ENCODE measurements at places on chromosomes 2 and 18.

GRCh38 chr2:39632876-39633275 lies 32.8 kb upstream of the TMEM178A start:
- DNase-seq = no peak

DNA sequence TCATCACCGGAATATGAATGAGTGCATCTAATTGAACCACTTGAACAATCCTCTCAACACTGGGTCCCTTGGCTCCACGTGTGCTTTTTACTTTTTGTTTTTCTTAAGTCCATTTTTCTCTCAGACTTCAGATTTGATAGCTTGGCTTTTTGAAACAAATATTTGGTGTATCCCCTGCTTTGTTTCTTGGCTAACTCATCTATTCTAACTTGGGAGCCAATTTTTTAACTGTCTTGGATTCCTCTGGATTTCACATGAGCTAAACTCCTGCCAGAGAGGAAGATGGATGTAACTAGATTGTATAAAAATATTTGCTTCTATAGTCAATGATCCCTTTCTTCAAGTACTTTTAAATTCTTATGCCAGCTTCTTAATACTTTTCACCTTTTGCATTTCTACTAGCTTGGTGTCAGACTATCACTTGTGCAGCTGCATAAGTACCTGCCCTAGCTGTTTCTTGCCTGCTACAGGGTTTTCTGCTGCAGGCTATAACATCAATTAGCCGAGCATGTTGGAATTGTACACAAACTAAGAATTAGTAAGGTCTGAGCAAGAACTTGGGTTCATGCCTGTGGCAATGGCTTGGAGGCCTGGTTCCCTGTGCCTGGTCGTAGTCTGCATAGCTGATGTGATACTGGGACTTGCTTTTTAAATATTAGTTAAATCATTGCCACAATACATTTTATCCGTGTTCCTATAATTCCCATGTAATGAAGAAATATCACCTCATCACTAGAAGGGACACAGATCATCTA lies 281.5 kb downstream of the EN1 start:
- no peak for DNase-seq

GRCh38 chr2:30691948-30692828 lies 115.1 kb downstream of the CAPN13 start:
- DNase-seq = no peak

DNA sequence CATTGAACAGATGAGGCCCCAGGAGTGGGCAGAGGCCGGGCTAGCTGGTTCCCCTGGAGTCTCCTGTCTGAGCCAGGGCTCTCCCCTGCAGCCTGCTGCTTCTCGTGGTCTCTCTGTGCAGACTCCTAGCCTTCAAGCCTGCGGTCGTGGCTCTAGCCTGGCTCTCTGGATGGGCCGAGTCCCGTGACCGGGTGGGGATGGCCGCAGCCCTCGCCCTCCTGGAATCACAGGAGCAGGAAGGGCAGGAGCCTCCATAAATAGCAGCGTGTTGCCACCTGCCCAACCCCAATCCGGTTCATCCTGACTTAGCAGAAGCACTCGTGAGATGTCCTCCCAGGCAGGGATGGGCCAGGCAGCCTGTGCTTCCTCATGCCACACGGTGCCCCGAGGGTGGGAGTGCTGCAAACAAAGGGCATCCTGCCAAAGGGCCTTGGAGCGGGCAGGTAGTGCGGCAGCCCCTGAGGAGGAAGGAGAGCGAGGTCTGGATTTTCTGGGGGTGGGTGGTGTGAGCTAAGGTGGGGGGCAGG lies 43.9 kb downstream of the FOSL2 start:
- DNase-seq = no peak

DNA sequence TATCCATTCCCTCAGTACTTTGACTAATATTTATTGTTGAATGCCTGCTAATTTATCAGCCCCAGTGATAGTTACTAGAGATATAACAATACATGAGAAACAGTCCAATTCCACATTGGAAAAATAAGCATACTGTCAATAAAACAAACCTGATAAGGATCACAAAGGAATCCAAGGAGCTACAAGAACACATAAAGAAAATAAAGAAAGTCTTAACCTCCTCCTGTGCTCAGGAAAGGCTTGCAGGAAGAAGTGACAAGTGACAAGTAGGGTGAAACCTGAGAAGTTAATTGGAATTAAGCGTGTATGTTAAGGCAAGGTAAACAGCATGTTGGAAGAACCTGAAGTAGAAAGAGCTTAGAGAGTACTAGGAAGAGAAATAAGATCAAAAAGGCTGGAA lies 20.3 kb upstream of the ASNSD1 start:
- DNase-seq = no peak

- DNase-seq = no peak
These were observed 282.7 kb downstream of the AGAP1 start for GRCh38 chr2:235776531-235776930.

DNA sequence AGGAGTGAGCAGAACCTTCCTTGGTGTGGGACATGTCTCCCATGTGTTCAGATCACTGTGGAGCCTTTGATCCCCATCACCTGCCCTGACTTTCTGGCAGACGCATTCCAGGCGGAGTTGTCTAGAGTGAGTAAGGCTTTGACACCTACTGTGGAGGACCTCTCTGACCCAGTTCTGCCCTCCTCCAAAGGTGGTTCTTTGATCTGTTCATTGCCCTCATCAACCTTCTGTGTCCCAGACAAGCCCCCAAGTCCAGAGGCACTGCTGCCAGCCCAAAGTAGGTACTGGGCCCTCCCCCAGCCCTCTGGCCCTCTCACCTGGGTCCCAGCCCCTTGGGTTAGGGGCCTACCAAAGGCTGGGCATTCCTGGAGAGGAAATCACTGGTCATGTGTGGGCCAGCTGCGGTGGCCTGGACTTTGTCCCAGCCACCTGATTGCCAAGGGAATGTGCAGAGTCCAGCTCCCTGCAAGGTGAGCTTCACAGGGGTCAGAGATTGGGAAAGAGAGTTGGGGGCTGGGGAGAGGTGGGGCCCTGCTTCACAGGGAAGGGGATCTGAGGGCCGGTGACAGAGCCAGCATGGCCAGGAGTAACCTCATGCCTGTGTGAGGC lies 12.1 kb upstream of the FAHD2A start:
- DNase-seq = no peak

DNA sequence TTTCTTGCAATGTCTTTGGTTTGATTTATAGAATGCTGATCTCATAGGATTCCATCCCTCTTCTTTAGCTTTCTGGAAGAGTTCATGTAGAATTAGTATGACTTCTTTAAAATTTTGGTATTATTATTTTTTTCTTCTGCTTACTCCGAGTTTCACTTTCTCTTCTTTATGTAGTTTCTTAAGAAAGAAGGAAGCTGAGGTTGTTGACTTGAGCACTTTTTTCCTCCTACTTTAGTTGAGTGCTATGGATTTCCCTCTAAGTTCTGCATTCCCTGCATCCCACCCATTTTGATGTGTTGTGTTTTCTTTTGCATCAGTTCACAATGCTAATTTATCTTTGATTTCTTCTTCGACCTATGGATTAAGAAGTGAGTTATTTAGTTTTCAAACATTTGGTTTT lies 78.9 kb upstream of the SPRED2 start:
- DNase-seq = no peak

DNA sequence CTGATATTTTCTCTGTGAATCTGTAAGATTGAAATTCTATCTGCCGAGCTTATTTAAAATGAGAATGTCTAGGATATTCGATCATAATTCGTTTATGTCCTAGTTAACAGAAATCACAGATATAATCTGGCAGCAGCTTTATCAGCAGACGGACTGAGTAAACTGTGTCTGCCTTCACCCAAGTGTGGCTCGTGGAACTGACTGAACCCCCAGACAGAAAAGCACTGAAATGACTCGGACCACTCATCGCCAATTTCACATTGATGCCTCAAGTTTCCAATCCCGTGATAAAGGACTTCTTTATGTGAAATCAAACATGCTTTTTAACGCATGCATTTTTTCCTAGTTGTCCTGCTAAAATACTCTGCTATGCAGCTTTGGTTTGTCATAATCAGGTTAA lies 15.9 kb downstream of the TNFRSF11A start:
- DNase-seq = no peak

- DNase-seq = no peak
These were observed 154.5 kb upstream of the LRRTM1 start for GRCh38 chr2:80459028-80459427.

GRCh38 chr18:25518716-25519053 lies 166.7 kb upstream of the ZNF521 start:
- no peak for DNase-seq

GRCh38 chr18:57956491-57956890 lies 87.5 kb upstream of the NEDD4L start:
- DNase-seq = no peak

DNA sequence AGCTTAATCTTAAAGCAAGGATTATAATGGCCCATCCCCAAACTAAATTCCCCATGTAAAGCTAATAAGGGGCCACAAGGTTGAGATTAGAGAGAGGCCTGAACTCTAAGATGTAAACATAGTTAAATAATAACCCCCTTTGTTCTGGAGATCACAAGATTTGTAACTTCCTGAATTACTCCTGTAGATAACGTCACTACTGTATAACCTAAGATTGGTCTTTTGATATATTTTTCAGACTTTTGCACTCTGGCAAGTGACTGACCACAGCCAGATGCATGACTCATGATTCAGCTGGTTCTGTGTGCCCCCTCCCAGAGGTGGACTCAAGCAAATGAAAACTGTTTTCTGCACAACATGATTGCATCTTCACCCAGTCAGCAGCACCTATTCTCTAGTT lies 686.0 kb upstream of the DDX18 start:
- no peak for DNase-seq

DNA sequence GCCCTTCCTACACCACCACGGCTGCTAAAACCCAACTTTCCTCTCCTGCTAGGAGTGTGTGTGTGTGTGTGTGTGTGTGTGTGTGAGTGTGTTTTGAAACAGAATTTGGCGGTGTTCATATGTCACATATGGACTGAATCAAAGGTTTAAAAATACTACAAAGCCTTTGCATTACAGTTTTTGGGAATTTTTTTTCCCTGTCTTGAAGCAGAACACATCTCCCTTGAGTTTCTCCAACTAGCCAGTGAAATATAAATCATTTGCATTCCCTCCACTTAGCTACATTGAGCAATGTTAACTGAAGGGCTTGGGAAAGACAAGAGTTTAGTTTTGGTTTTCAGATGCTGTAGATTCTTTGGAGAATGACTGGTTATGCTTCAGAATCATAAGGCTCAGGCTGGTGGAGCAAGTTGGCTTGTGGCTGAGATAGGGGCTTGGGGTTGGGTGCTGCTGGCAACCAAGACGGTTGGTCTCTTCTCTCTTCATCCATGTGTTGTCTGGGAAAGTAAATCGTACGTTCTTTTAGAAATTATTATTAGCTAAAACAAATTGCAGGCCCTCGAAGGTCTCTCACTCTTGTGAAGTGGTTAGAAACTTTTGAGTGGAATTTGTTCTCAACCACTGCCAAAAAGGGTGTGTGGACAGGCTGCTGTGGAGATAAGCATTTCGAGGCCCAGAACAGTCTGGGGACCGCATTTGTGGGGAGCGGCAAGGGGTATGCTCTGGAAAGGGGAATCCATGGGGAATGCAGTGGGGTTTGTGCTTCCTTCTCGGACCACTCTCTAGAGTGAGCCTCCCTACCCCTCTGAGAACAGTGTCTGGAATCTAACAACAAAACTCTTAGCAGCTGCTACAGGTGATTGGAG lies 1.4 kb downstream of the NRP2 start:
- DNase-seq = no peak

- no peak for DNase-seq
These were observed 262.0 kb downstream of the AFF3 start for GRCh38 chr2:99880148-99880963.

GRCh38 chr2:1590596-1591460 lies 153.5 kb downstream of the PXDN start:
- DNase-seq = no peak

- no peak for DNase-seq
These were observed 45.5 kb downstream of the ZFP36L2 start for GRCh38 chr2:43180897-43181296.

GRCh38 chr2:234257859-234258561 lies 207.5 kb downstream of the SPP2 start:
- DNase-seq = peak; percentile 53

DNA sequence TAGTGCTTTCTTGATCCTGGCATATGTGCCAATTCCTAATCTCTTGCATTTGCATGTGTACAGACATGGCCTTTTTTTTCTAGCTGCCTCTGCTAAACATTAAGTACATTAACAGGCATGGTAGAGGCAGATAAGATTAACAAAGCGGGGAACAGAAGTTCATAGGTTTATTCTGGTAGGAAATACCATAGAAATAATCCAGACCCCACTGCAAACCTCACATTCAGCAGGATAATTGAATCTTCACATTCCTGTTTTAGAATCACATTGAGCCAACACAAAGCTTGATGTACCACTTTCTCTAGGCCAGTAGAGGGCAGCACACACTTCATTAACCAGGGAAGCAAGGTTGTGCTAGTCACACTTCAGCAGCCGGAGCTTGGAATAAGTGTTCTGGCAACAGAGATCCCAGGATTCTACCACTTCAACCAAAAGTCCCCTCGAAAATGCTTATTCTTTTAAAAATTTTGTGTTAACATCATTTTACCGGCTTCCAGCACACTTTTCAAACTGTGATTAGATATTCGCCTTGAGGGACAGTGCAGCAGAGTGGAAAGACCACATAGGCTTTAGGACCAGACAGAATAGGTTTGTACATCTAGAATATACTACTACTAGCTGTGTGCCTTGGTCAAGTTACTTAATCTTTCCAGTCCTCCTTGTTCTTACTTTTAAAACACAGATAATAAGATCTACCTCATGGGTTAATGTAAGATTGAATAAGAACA lies 420.2 kb upstream of the CHST9 start:
- peak; percentile 73 for DNase-seq

GRCh38 chr2:105768961-105769452 lies 24.3 kb downstream of the NCK2 start:
- DNase-seq = peak; percentile 60

DNA sequence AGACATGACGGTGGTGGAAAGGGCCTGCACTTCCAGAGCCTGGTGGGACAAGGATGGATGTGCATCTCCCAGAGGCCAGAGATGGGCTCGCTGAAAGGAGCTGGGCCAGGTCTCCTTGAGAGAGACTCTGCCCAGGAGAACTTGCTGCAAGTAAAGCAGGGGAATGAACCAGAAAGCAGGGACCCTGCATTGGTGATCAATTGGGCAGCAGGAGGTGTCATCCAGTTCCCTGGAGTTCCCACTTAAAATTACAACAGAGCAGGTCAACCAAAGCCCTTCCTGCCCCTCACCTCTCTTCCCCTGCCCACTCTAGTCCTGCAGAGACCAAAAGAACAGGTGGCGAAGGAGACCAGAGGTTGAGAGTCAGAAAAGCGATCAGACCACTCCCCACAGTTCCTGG lies 69.7 kb upstream of the CAB39 start:
- DNase-seq = no peak

DNA sequence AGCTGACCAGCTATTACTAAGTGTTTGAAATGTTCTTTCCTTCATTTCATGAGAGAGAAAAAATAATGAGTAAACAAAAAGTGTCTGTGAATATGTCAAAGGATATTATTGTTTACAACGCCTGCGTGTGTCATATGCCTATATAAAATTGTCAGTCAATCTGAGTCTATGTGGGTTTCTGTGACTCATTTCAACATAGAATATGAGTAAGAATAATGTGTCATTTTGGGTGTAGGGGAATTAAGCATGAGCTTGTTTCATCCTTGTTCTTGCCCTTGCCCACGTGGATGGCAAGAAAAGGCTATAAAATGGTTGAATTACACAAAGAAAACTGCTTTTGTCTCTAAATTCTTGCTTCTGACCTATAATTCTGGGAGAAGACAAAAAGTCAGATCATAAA lies 466.0 kb downstream of the PTH2R start:
- DNase-seq = peak; percentile 63

GRCh38 chr2:112936927-112937232 lies 25.9 kb downstream of the IL37 start:
- no peak for DNase-seq

Data from putamen (tissue), 1 donor.